ENCODE measurements at places on chromosomes 5 and 9. TPM values are rescaled to one million over a fixed set of nuclear protein-coding genes. Genes with fewer than 3 reads are reported as not detected.

CNTNAP3 gene
- total RNA-seq = 0.53 TPM

REEP2 gene
- total RNA-seq = 31.4 TPM

ACOT12 gene
- total RNA-seq = not detected

ADAMTS13 gene
- total RNA-seq = 0.86 TPM

ARSK gene
- 22.3 TPM for total RNA-seq

CATSPER3 gene
- under 0.01 TPM for total RNA-seq

PCDHGC5 gene
- 1.2 TPM for total RNA-seq

SLC25A25 gene
- total RNA-seq = 20.2 TPM

HMCN2 gene
- not detected for total RNA-seq

LCN15 gene
- not detected for total RNA-seq

C5orf46 gene
- not detected for total RNA-seq

NTMT1 gene
- total RNA-seq = 103 TPM

NRG2 gene
- total RNA-seq = not detected

CYLC2 gene
- not detected for total RNA-seq

PCDHA1 gene
- total RNA-seq = not detected

SVEP1 gene
- total RNA-seq = 11.3 TPM

GALNT12 gene
- total RNA-seq = 8.0 TPM

FCN2 gene
- total RNA-seq = not detected

IFNA21 gene
- total RNA-seq = not detected

ARSI gene
- total RNA-seq = 1.2 TPM

ARRDC3 gene
- total RNA-seq = 33.2 TPM

DCAF10 gene
- total RNA-seq = 9.6 TPM

TIMD4 gene
- total RNA-seq = not detected

OR1J2 gene
- not detected for total RNA-seq

NIM1K gene
- under 0.01 TPM for total RNA-seq

CCDC127 gene
- total RNA-seq = 4.6 TPM

SLC25A2 gene
- total RNA-seq = under 0.01 TPM

SPINK13 gene
- total RNA-seq = not detected

ADAMTS12 gene
- 16.7 TPM for total RNA-seq

RALGPS1 gene
- 2.0 TPM for total RNA-seq

AGXT2 gene
- not detected for total RNA-seq

FOXD4L6 gene
- not detected for total RNA-seq

OXCT1 gene
- total RNA-seq = 44.7 TPM

PLAC8L1 gene
- total RNA-seq = not detected

ANXA1 gene
- total RNA-seq = 1,085 TPM

SPARC gene
- 1,842 TPM for total RNA-seq
